ENCODE measurements at places on chromosomes 5 and 9. TPM values are rescaled to one million over a fixed set of nuclear protein-coding genes. Genes with fewer than 3 reads are reported as not detected.

GRCh38 chr9:91734371-91734981, 215.6 kb downstream of the ROR2 start:
- DNase-seq, result peak; percentile 62

DNA sequence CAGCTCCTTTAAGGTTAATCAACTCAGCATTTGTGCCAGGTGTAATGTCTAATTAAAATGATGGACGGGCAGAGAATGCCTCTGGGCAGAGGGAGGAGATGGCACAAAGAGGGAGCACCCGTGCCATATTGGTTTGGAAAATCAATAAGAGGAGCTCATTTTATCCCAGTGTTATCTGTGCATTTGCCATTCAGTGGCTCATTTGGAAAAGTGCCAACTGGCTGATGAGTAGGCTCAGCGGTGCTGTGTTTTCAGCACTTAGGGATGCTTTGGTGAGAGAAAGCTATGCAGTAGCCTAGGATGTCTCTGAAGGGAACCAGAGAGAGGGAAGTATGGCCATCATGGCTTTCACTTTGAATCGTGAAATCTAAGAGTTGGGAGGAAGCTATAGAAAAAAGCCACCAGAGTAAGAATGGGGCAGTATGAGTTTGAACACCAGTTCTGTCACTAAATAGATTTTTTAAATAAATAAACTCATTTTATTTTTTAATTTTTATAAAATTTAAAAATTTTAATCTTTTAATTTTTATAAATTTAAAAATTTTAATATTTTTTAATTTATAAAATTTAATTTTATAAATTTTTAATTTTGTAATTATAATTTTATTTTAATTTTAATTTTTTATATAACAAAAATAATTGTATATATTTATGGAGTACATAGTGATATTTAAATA, 472.8 kb downstream of the BRINP1 start:
- no peak for DNase-seq

DNA sequence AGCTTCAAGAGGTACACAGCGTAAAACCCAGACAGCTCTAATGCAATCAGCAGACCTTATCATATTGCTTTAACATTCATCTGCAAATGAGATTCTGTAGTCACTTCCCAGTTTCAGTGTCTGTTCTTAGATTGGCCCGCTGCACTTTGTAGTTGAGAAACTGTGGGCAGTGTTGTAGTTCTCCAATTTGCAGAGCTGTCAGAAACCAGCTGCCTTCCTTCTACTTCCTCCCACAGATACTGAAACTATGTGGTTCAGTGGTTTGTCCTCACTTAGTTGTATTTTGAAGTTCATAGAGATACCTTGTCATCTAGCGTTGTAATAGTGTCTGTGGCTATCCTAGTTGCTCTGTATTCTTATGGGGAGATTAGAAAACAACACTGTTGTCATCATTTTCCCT, 39.6 kb upstream of the TRIM36 start:
- DNase-seq, result no peak

DNA sequence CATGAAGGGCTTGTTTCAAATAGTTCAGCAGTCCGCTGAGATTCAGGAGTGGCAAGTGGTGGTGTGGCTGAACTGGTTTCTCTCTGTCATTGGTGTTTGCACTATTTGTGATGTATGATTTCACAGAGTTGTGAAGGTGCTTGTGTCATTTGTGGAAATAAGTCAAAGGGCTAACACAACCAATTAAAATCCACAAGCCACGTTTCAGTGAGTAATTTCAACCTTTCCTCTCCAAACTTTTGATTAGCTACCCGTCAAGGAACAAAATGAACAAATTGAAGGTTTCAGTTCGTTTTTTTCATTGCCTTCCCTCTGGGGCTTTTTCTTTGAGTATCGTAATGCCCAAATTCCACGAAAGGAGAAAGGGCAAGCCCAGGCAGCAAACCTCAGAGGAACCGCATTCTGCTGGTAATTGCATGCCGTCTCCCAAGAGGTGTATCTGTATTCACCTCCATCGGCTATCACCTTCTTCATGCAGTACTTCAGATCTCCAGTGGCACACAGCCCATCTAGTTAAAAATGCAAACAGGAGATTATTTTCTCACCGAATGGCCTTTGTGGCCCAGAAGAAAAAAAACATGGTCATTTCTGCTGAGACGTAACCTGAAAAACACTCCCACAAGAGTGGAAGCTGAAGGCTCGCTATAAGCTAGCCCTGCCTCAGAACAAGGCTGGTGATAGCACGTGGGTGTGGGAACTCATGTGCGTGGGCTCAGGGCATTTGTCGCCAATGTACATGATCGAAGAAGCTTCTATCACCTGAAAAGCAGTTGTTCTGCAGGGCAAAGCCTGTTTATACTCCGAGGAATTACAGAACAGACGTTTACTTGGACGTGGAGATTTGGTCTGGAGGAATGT, 197.1 kb downstream of the NR3C1 start:
- no peak for DNase-seq

GRCh38 chr5:169980418-169981053, at the start of gene INSYN2B:
TSS of gene INSYN2B (minus strand) at chr5:169980495. CDS start at chr5:169883898, 96,597 bp downstream.
- no peak for DNase-seq

PHF2 gene
- 7.3 TPM for total RNA-seq

DPH7 gene
- 14.4 TPM for total RNA-seq

RNF224 gene
- total RNA-seq, result not detected

ZDHHC12 gene
- total RNA-seq, result 22.9 TPM
